Heart left ventricle (tissue), 16 donors: ENCODE measurements at places on chromosomes 2 and 18.

- no peak for DNase-seq
Observed at GRCh38 chr18:50466634-50467033, 91.8 kb downstream of the SKA1 start.

DNA sequence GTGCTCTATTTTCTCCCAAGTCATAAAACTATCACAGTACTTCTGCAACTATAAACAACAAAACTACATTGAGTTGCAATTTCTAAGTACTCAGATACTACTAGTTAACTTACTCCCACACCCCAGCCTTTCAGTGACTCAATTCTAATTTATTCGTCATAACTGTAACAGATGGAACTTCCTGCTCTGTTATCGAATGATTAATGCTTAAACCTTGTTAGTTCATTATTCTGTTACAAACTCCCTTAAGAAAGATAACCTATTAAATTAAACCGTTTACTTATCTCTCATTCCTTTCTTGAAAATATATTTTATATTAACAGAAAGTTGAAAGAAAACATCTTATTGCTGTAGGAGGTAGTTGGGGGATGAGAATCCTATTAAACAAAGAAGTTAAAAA is 17.0 kb downstream of the TNFAIP6 start:
- no peak for DNase-seq

DNA sequence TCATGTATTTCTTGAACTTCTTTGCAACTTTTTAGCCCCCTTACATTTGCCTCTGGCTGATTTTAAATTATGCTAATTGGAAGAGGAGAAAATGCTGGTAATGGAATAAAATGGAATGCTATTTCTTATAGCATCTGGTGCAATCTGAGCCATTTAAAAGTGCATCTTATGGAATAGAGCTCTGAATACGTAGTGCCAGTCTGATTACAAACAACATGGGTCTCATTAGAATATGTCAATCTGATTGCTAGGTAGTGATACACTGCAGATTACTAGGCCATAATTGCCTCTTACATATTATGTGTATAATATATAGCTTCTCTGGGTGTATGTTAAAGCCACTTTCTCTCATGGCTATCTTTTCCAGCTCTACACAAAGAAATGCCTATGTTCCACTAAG is 159.1 kb downstream of the EPHA4 start:
- no peak for DNase-seq

DNA sequence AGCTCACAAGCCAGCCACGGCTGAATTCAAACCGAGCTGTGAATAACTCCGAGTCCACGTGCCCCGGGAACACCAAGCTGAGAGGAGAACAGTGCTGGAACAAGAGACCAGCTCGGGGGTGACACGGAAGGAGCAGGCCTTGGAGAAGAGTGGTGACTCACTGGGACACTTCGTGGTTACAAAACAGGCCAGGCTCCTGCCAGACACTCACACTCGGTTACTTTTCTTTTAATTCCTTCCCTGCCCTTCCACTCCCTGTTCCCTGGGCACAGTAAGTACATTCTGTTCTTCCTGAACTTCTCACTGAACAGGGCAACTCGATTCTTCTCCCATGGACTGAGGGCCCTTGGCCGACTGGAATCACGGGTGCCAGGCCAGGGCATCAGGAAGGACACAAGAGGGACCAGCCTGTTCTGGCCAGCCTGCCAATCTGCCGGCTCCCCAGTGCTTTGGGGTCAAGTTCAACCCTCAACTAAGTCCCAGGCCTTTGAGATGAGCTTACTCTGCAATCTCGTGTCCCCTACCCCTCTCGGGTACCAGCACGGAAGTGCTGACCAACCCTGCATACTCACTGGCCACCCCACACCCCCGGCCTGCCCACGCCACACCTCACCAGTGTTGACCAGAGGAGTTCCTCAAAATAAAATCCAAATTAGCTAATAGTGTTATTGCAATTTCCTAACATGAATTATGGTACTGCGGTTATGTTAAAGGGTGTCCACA is 87.5 kb downstream of the TFCP2L1 start:
- DNase-seq: peak; percentile 51

DNA sequence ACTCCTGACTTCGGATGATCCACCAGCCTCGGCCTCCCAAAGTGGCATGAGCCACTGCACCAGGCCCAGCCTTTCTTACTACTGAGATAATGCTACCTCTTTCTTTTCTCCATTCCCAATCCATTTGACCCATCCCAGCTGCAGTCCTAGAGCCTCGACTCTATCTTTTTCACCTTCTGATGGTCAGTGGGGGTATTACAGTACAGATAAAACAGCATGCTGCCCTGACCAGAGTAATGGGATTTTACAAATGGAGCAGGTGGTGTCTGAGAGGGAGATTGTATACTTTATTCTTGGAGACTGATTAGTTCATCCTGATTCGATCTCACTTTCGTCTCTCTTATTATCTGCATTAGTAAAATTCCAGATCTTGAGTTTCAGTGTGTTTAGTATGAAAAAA is 238.6 kb upstream of the TNP1 start:
- no peak for DNase-seq

DNA sequence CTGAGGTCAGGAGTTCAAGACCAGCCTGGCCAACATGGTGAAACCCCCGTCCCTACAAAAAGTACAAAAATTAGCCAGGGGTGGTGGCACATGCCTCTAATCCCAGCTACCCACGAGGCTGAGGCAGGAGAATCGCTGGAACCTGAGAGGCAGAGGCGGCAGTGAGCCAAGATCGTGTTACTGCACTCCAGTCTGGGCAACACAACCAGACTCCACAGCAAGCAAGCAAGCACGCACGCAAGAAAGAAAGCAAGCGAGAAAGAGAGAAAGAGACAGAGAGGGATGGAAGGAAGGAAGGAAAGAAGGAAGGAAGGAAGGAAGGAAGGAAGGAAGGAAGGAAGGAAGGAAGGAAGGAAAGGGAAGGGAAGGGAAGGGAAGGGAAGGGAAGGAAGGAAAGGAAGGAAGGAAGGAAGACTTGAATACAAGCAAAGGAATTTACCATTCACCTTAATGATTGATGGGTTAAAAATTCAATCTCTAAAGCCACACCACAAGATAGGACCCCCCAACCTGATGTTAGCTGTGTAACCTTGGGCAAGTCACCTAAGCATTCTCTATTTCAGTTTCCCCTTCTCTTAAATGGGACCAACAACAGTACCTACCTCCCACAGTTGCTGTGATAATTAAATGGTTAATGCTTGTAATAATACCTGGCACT is 181.7 kb downstream of the ATAD2B start:
- no peak for DNase-seq

DNA sequence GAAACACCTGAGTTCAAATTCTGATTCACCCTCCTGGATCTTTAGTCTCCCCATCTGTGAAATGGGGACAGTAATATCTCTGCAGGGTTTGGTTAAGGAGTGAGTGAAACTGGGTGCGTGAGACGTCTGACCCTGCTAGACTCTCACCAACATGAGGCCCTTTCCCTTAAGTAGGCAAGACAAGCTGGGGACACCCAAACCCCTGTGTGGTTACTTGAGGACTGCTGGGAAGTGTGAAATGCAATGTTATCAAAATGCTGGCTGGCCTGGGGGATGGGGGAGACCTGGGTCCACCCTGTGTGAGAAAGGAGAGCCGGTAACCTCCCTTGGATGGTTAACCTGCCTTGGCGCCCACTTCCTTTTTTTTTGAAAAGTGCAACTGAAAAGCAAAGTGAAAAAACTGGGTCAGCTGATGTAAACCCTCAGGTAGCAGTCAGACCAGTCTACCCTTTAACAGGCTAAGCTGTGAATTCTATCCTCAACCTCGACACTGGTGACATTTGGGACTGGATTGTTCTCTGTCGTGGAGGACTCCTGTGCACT is 82.3 kb downstream of the INPP5D start:
- DNase-seq: no peak

GRCh38 chr2:191167766-191168165 is 17.0 kb upstream of the STAT4 start:
- no peak for DNase-seq

- no peak for DNase-seq
Observed at GRCh38 chr2:95531254-95531771, 46.8 kb upstream of the TRIM43B start.

GRCh38 chr18:11821643-11822237 is 29.5 kb upstream of the CHMP1B start:
- no peak for DNase-seq

- DNase-seq: no peak
Observed at GRCh38 chr2:156356014-156356754, 23.7 kb upstream of the NR4A2 start.

DNA sequence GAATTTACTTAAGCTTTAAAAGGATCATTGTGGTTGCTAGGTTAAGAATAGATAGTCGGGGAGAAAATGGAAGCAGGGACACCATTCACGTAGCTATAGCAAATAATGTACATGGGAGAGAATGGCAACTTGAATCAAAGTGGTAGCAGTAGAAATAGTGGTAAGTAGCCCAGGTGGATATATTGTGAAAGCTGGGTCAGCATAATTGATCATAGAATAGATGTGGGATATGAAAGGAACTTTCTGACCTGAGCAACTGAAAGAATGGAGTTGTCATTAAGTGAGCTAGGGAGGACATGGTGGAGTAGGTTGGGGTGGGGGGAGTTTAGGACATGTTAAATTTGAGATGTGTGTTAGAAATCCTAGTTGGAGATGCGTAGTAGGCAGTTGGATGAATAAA is 2.2 kb downstream of the SGO2 start:
- DNase-seq: no peak

DNA sequence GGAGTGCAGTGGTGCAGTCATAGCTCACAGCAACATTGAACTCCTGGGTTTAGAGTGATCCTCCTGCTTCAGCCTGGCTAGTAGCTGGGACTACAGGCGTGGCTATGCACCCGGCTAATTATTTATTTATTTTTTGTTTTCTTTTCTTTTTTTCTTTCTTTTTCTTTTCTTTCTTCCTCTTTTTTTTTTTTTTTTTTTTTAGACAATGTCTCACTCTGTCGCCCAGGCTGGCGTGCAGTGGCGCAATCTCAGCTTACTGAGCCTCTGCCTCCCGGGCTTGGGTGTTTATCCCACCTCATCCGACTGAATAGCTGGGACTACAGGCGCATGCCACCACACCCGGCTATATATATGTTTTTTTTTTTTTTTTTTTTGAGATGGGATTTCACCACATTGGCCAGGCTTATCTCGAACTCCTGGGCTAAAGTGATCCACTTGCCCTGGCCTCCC is 1.4 kb upstream of the ANXA4 start:
- DNase-seq: no peak

DNA sequence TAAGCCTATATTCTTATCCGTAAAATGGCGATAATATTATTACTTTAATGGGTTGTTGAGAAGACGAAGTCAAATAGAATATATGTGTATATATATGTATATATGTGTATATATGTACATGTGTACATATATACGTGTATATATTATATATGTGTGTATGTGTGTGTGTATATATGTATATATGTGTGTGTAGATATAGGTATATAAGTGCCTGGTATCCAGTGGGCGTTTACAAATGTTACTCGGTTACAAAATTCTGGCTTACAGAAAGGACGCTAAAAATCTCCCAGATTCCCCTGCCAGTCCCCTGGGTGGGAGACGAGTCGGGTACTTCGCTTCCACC is 295 bp upstream of the MTX2 start:
- DNase-seq: no peak

DNA sequence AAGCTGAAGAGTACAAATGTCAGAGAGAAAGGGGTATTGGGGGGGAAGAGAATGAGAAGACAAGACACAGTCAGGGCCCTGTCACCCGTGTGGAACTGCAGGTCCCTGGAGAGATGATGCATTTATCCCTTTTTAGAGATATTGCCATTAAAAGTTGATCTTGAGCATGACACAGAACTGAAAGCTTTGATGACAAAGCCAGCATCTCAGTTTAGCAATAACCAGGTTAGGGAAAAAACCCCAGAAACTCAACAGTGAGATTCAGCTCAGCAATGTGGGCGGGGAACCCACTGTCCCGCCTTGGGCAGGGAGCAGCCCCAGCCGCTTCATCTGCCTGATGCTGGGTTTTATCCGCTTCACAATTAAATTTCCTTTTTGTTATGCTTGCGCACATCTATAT is 181.1 kb downstream of the NEDD4L start:
- no peak for DNase-seq

DNA sequence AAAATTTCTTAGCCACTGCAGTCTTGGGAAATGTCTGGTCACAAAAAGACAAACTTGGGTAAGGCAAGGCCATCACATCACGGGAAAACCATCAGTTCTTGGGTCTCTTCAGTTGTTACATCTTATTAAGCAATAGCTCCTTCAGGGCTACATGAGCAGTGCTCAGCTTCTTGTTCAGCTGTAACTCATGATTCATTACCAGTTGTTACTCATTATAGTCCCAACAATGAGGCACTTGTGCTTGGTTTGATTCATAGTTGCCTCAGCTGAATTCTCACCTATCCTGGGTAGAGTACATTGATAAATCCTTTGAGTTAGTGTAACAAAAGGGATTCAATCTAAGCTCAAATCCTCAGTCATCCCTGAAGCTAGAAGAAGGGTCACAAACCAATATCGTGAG is 102.4 kb upstream of the DCC start:
- DNase-seq: no peak

DNA sequence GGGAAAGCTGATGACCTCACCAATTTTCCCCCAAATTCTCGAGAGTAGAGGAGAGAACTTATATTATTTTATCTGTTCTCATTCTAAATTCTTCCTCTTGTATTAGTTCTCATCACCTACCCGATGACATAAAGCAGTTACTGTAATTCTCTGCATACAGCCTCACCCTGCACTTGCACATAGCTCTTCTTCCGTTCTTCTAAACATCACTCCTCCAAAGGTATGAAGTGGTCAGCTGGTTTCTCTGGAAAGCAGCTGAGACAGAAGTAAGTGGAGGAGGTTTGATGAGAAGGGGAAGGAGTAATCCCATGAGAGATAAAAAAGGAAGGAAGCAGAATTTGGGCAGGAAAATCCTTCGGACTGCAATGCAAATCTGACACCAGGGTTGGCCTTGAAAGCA is 39.0 kb downstream of the FBXO48 start:
- no peak for DNase-seq

GRCh38 chr2:45281311-45281710 is 272.1 kb upstream of the SIX2 start:
- DNase-seq: no peak

DNA sequence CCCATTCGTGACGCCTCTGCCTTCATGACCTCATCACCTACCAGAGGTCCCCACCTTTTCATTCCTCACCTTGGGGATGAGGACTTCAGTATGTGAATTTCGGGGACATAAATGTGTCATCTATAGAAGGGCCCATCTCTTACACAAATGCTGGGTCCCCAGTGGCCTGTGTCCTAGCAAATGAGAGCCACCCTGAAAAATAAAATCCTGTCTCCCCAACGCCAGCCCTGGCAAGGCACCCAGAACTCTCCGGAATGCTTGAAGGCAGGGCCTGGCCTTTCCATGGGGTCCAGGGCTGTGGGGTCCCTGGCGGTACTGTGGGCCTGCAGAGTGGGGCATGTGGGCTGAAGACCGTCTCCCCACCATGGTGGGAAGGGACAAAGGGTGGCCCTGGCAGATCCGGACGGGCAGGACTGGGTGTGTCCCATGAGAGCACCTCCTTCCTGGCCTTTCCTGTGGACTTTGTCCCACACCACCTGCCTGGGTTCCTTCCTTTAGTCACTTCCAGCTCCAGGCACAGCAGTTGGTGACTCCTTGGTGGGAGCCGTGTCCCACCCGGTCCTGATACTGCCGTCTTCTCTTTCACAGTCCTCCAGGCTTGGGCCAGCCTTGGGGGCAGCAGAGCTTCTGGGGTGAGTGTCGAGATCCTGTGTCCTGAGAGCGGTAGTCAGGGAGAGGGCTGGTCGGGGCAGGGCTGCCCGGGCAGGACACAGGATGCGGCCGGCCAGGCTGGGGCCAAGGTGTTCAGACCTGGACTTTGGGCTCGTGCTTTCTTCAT is 18.6 kb downstream of the CAPN10 start:
- no peak for DNase-seq

GRCh38 chr2:86213699-86214502 is 14.6 kb downstream of the MRPL35 start:
- no peak for DNase-seq
